ENCODE measurements at places on chromosomes 7 and 10. TPM values are rescaled to one million over a fixed set of nuclear protein-coding genes. Genes with fewer than 3 reads are reported as not detected.

DNA sequence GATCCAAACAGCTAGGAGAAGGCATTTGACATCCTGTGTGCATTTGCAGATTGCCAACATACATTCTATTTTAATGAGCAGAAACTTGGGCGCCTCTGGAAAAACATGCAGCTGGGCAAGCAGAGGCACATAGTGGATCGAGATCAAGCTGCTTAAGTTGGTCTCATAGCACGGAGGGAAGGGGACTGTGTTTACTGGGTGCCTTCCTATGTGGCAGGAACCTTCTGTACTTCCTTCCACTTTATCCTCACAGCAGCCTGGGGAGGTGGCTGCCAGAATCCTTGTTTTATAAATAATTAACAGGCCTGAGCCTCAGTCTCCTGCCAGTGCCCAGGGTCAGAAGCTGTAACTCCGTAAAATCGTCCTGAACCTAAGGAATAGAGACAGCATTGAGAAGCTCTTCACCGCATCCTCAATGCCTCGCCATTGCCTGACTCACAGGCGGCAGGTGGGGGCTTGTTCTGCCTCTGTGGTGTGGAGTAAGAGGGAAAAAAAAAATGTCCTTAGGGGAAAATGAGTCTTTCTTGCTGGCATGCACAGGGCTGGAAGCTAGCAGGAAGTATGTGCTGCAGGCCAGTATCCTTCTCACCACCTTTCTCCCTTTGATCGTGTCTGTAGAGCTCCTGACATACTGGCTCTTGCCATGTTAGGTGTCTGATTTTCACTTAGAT is 6.2 kb downstream of the VWA2 start:
- no peak for DNase-seq
- H3K36me3 ChIP-seq: no peaks in the 10 kb centered on the region
- H3K4me3 ChIP-seq: no peak overlapping the region
- H3K4me1 ChIP-seq: peaks cover 4% of the 10 kb centered on the region

DNA sequence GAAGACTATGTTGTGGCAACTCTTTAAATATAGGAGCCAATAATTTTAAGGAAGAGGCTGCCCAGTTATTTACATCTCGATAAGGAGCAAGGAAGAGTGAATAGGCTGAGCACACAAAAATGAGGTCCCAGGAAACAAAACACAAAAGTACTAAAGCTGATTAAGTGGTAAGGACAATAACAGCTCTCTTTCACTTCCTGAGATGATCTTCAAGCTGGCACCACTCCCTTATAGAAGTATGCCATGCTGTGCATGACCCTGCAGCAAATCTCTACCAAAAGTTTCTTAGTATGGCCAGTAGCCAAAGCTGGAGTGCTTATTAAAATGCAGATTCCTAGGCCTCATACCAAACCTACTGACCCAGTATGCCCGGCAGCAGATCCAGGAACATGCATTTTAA is 39.7 kb downstream of the CADPS2 start:
- no peak for DNase-seq
- no peaks in the 10 kb centered on the region for H3K36me3 ChIP-seq
- H3K27ac ChIP-seq: no peak overlapping the region
- H3K4me1 ChIP-seq: no peaks in the 10 kb centered on the region
- no peak overlapping the region for H3K4me3 ChIP-seq
- no peaks in the 10 kb centered on the region for H3K27me3 ChIP-seq

DNA sequence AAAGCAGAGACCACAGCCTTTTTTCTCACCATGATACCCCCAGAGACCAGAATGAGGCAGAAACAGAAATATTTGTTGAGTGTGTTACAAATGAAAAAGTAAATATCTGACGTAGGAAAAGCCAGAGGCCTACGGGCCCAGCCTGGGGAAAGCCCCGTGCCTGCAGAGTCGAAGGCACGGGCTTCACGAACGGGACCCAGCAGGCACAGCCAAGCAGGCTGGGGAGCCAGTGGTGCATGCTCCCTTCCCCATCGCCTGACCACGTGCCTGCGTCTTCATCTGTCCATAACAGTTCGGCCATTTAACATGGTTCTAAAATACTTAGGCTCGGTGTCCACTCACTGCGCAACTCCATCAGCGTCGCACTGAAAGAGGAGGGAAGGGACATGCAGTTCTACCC is 50.8 kb downstream of the SLIT1 start:
- H3K4me1 ChIP-seq: no peaks in the 10 kb centered on the region
- DNase-seq: no peak
- no peak overlapping the region for H3K27ac ChIP-seq
- no peaks in the 10 kb centered on the region for H3K27me3 ChIP-seq

GRCh38 chr7:30873656-30874055 is 38.0 kb upstream of the AQP1 start:
- H3K36me3 ChIP-seq: no peaks in the 10 kb centered on the region
- H3K4me3 ChIP-seq: no peak overlapping the region
- DNase-seq: no peak
- H3K27me3 ChIP-seq: no peaks in the 10 kb centered on the region
- peaks cover 14% of the 10 kb centered on the region for H3K4me1 ChIP-seq
- H3K27ac ChIP-seq: peak overlapping the region; percentile 31

IQUB gene
- total RNA-seq: not detected

TCERG1L gene
- not detected for total RNA-seq

HYAL4 gene
- 8.2 TPM for total RNA-seq

CEP55 gene
- 0.33 TPM for total RNA-seq

PTN gene
- total RNA-seq: not detected

LBX1 gene
- 13.4 TPM for total RNA-seq
